ENCODE measurements at places on chromosomes 5 and 9.

- DNase-seq, result no peak
Observed at GRCh38 chr9:121297389-121297788, 29.4 kb downstream of the GSN start.

DNA sequence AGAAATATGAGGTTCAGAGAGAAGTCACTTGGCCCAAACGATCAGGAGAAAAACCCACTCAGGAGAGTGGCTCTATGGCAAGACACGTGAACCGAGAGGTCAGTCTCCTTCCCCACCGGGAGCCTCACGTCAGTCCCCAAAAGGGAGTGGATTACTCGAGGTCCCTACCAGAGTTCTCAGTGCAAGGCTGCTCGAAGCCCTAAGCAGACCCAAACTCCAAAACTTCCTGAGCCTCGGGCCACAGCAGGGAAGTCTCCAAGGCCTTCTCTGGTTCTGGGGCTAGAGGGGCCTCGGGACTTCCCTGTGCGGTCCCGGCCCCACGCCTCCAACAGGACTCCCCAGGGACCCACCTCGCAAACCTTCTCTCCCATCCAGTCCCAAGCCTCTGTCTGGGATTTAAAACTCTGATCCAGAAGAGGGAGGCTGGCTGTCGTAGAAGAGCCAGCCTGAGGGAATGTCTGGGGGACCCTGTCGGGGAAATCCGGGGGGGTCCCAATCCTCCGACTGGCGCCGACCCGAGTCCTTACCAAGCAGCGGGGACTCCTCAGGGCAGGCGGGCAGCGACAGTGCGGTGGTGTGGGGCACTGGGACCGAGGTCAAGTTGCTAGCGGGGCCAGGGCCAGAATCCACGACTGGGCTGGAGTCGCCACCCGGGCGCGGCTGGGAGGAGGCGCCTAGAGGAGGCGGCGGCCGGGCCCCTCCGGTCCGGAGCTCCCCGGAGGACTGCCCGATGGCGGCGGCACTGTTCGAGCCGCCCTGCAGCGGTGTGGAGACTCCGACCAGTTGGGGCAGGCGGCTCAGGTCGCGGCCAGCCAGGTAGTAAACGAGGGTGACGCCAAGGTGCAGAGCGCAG is 679 bp downstream of the B4GALT1 start:
- peak; percentile 50 for DNase-seq

- DNase-seq, result no peak
Observed at GRCh38 chr5:41809128-41809527, 61.1 kb downstream of the OXCT1 start.

DNA sequence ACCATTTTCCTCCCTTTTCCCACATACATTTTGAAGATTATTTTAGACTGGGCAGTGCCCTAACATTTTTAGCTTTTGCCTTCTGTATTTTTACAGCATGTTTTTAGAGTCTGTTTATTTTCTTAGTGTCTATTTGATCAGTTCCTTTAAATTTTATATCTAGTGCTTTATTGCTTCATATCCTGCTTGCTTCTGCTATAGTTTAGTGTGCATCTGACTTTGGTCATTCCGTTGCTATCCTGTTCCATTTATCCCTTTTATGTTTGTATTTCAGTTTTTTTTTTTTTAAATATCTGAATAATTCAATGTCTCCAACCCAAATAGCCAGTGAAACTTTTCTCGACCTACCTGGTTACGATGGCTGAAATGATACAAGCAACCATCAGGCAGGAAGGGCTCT is 203.8 kb downstream of the ARHGAP26 start:
- no peak for DNase-seq

- no peak for DNase-seq
Observed at GRCh38 chr9:88925481-88925880, 65.8 kb upstream of the S1PR3 start.

GRCh38 chr5:10836986-10837385 is 76.0 kb upstream of the DAP start:
- no peak for DNase-seq

DNA sequence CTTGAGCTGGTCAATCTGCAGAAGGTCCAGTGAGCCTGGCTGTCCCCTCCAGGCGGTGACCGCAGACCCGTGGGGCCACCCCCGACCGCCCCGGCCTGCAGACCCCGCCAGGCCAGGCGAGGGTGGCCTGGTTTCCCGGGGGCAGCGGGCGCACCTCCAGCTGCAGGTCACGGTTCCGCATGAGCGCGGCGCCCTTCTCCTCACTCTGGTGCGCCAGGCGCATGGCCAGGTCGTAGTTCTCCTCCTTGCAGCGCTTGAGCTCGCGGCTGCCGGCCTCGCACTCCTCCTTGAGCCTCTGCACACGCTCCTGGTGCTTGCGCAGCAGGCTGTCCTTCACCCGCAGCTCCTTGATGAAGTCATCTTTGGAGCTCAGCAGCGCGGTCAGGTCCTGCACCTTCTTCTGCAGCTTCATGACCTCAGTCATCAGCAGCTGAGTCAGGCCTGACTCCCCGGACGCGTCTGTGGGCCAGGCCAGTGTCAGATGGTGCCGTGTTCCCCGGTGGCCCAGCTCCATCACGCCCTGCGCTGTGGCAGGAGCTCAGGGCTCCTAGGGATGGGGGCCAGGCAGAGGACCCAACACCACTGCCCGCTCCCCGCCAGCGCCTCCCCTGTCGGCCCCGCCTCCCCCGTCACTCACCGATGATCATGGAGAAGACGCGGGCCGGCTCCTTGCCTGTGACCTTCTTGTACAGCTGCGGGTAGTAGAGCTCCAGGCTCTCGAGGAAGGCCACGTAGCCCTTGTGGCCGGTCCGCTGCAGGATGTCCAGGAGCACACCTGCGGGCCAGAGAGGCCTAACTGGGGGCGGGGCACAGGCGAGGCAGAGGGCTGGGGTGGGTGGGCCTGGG is 2.6 kb downstream of the CARD9 start:
- no peak for DNase-seq

DNA sequence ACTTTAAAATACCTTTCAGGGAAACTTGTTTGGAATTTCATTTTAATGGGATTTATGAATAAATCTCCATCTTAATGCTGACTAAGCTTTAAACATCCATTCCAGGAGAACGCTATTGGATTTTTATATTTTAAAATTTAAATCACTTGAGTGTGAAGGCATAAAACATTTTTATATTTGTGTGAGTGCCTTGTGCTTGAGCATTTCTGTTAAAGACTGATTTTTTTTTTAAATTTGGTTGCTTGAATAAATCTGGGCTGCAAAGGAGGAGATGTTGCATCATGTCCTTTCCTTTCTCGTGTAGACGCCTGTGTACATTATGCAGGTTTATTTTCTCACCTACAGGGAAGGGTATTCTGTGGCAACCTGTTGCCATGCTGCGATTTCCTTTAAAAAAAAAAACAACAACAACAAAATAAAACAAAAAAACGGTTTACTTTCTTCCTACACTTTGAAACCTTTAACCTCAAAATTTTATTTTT is 108.1 kb downstream of the ZNF462 start:
- no peak for DNase-seq

- DNase-seq, result no peak
Observed at GRCh38 chr5:137573376-137573775, 74.2 kb upstream of the SPOCK1 start.
